ENCODE measurements at places on chromosomes 4 and X. TPM values are rescaled to one million over a fixed set of nuclear protein-coding genes. Genes with fewer than 3 reads are reported as not detected.

The BEND2 gene
- polyA plus RNA-seq, result not detected

The RBMXL3 gene
- not detected for polyA plus RNA-seq

The MSANTD1 gene
- 2.9 TPM for polyA plus RNA-seq

The ATG4A gene
- 14.6 TPM for polyA plus RNA-seq

The GRPEL1 gene
- 13.5 TPM for polyA plus RNA-seq

The PPID gene
- 9.0 TPM for polyA plus RNA-seq

The ZNF827 gene
- 4.1 TPM for polyA plus RNA-seq

The KIAA1210 gene
- not detected for polyA plus RNA-seq

The SEPSECS gene
- polyA plus RNA-seq, result 5.8 TPM

The VCX2 gene
- not detected for polyA plus RNA-seq

The COL4A6 gene
- polyA plus RNA-seq, result 0.11 TPM

The NPFFR2 gene
- not detected for polyA plus RNA-seq

The RIPPLY1 gene
- polyA plus RNA-seq, result 0.23 TPM

The GUCY1A1 gene
- polyA plus RNA-seq, result 4.2 TPM

The SRPX2 gene
- 2.2 TPM for polyA plus RNA-seq

The CSTF2 gene
- 1.6 TPM for polyA plus RNA-seq

The GPC3 gene
- polyA plus RNA-seq, result 0.95 TPM

The IL2RG gene
- 1.1 TPM for polyA plus RNA-seq

The RRH gene
- 0.15 TPM for polyA plus RNA-seq

The FRAS1 gene
- polyA plus RNA-seq, result 4.7 TPM

The TMEM31 gene
- not detected for polyA plus RNA-seq

The CT55 gene
- not detected for polyA plus RNA-seq

The SPANXA2 gene
- polyA plus RNA-seq, result not detected

The AMBN gene
- polyA plus RNA-seq, result 0.05 TPM

The TLL1 gene
- 0.65 TPM for polyA plus RNA-seq

The ALB gene
- polyA plus RNA-seq, result 179 TPM

The CT45A10 gene
- polyA plus RNA-seq, result not detected

The DMD gene
- polyA plus RNA-seq, result 9.4 TPM

The HCFC1 gene
- 17.1 TPM for polyA plus RNA-seq

The PNPLA4 gene
- 2.5 TPM for polyA plus RNA-seq

The MTTP gene
- polyA plus RNA-seq, result 0.05 TPM

The PTPN13 gene
- polyA plus RNA-seq, result 1.9 TPM

The RENBP gene
- 5.1 TPM for polyA plus RNA-seq

The SLIT2 gene
- polyA plus RNA-seq, result 0.68 TPM

The TCP11X2 gene
- polyA plus RNA-seq, result 0.54 TPM

The NDST3 gene
- polyA plus RNA-seq, result 0.02 TPM

The GAGE12C gene
- polyA plus RNA-seq, result not detected

The NDNF gene
- 0.40 TPM for polyA plus RNA-seq

The RHOXF2B gene
- polyA plus RNA-seq, result not detected

The SMIM31 gene
- 0.61 TPM for polyA plus RNA-seq

The NAA11 gene
- not detected for polyA plus RNA-seq

The RIBC1 gene
- polyA plus RNA-seq, result 3.3 TPM

The COL25A1 gene
- 0.08 TPM for polyA plus RNA-seq

The FAM53A gene
- 2.4 TPM for polyA plus RNA-seq

The MRFAP1 gene
- polyA plus RNA-seq, result 85.2 TPM

The HSFX2 gene
- polyA plus RNA-seq, result 1.3 TPM

The PNCK gene
- 0.28 TPM for polyA plus RNA-seq

The PABPC4L gene
- 0.12 TPM for polyA plus RNA-seq

The PLS3 gene
- 11.4 TPM for polyA plus RNA-seq
